ENCODE measurements at places on chromosomes 16 and 17.

DNA sequence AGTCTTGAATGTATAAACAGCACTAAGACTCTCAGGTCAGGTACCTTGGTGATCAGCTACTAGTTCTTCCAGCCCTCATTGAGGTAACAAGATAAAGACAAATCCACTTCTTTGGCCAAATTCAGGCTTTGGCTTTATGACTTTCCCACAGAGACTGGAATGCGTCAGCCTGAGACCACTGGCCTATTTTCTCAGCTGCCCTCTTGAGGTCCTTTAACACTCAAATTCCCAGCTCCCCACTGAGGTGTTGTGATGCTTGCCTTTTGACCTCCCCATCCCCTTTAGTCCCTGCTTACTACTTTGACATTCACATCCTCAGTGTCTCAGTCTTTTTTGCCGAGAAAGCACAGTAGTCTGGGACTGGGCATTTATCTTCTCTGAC is 10.6 kb downstream of the TNFAIP1 start:
- DNase-seq, result no peak

GRCh38 chr17:33284022-33284421 is 9.1 kb downstream of the ASIC2 start:
- DNase-seq, result no peak

DNA sequence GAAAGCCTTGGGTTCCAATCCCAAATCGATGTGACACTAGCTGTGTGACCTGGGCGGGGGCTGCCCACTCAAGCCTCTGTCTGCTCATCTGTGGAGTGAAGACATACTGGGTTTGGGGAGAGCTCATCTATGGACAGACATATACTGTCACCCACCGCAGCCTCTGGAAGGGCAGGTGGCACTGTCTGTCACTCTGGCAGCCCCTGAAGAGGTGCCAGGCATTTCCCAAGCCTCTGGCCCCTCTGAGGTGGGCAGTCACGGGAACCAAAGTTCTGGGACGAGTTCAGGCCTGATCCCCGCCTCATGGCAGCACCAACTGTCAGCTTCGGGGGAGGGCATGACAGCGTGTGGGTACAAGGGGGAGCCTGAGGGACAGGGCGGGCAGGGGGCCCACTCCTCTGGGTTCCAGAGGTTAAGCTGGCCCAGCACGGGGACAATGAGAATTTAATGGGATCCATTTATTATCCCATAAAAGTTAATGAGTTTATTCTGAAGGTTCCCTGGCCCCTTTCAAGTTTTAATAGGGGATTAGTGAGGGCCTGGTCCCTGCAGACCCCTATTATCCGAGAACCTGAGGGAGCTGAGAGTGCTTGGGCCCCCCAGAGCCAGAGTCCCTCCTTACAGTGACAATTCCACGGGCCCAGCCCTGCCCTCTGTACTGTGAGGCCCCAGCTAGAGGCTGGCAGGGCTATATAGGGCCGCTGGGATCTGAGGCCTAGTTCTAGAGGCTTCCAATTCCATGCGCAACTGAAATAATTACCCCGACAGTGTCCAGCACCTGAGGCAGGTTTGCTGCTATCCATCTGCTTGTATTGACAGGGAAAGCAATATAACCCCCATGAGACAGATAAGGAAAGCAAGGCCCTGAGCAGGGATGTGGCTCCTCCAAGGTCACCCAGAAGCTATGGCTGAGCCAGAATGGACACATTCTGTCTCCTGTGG is 18.8 kb downstream of the SEZ6 start:
- DNase-seq, result no peak

DNA sequence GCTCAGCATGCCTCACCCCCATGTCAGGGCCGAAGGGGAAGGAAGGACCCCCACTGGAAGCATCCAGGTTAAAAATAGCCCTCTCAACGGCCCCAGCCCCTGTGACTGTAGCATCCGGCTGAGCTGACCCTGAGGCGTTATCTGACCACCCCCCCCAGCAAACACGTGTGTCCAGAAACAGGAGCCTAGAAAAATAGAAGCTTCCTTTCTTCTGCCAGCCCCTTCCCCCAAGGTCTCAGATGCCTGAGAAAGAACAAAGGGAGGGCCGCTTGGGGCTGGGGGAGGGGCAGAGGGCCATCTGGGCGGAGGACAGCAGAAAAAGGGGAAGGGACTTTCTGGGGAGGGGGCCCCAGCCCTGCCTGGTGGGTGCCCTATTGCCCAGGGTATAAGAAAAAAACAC is 55.8 kb downstream of the ACTG1 start:
- no peak for DNase-seq

DNA sequence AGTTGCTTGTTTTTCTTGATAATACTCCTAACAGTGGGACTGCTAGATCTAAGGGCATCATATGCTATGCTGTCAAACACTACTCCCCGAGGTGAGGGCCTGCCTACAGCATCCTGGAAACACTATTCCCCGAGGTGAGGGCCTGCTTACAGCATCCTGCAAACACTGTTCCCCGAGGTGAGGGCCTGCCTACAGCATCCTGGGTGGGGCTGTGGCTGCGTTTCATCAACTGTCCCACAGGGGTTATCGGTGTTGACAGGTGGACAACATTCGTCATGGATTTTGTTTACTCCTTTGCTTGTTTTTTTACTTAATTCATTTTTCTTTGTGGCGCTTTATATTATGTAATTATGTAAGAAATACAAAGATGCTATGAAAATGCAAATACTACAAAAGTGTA is 22.5 kb downstream of the NPRL3 start:
- no peak for DNase-seq

GRCh38 chr16:88831838-88832237 is 20.1 kb upstream of the APRT start:
- DNase-seq, result no peak

GRCh38 chr16:11619327-11619851 is 32.7 kb upstream of the LITAF start:
- DNase-seq, result peak; percentile 72

DNA sequence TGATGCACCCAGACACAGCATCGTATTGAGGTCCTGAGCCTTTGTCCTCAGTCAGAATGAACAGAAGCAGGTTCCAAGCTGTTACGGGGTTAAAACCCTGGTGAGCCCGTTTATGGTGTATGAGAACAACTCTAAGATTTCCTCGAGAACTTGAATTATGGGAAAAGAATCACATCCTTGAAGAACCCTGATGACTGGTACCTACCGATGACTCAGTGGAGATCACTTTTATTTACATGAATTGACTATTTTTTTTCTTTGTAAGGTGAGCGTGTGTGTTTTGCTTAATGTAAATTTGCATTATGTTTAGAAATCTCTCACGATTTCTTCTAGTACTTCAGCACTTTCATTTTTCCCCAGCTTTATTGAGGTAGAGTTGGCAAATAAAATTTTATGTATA is 3.3 kb upstream of the KRTAP4-4 start:
- DNase-seq, result no peak

- no peak for DNase-seq
Measured at GRCh38 chr17:59167571-59168001, 12.0 kb downstream of the PRR11 start.

DNA sequence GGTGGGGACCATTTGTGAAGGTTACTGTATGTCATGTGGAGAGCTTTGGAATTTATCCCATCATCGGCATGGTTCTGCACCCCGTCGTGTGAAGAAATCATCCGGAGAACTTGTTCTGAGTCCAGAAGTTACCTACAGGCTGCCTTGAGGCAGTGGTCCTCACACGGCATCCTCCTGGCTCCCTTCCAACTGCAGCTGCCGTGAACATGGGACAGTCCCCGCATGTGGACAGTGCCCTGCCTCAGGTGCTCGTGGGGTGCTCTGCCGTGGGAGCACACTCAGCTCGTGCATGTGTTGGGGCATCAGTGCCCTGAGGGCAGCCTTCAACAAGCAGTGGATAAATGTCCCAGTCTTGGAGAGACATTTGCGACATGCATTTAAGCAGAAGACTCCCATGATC is 188.7 kb downstream of the KATNIP start:
- no peak for DNase-seq

DNA sequence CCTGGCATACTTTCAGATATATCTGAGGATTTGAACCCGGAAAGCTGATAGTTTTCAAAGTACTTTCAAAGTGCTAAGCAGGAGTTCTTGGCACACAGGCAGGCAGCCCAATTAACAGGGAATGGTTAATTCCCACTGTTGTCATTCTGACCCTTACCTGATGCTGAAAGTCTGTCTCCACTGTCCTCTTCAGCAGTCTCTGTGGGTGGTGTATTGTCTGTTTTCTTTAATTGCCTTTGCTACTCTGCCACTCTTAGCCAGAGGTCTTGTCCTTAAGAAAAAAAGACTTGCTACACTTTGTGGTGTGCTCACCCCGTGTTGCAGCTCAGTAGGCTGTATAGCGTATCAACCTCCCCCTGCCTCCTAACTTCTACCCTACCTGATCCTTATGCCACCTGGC is 63.2 kb upstream of the SLC12A3 start:
- no peak for DNase-seq

GRCh38 chr17:80665792-80666191 is 121.2 kb downstream of the RPTOR start:
- DNase-seq, result no peak

DNA sequence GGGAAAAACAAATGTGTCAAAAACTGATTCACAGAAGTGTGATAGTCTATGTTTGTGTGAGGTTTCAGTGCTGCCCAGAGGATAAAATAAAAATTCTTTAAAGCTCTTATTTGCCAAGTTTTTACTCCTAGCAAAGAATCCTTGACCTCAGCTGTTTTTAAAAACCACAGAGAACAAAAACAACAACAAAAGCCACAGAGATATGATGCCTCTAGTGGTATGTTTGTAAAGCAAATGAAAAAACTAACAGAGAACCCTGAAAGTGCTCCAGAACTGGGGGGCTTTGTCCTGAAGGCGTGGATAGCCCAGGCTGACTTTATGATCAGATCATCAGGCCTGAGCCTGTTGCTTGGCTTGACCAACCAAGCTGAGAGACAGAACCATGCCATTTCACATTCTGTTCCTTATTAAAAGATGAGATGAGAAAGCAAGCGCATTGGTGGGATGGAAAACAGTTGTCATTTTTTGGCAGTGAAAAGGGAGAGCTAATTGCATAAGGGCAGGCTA is 411.0 kb downstream of the CPPED1 start:
- no peak for DNase-seq

DNA sequence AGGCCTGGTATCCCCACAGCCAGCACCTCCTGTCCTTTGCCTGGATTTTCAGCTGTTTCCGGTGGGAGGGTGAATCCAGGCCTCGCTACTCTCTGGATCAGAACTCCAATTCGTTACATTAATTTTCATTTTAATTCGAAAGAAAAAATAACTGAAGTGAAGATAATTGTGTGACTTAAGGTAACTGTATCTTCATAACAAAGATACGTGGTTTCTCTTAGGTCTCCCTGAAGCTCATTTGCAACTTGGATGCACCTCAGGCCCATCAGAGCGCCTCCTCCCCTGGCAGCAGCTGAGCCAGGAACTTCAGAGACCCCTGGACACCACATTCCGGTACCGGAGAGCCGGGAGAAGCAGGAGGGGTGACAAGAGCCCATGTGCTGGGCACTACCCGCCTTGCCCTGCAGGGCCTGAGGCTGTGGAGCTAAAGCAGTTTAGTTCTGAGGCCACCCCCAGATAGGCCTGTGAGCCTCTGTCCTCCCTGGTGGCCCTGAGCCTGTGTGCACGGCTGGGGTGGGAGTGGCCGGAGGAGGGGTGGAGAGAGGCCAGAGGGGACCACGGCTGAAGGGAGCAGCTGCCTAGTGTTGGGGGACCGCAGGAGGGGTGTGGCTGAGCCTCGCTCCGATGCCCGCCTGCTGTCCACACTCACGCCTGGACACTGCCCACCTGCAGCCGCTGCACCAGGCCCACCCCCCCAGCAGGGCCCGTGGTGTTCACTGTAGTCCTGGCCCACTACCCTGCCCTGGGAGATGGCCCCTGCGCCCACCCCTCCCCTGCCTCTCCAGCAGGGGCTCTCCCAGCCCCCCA is 11.4 kb upstream of the DUS1L start:
- DNase-seq, result no peak

GRCh38 chr16:30888856-30889499 is 4.9 kb downstream of the BCL7C start:
- DNase-seq, result no peak

- DNase-seq, result no peak
Measured at GRCh38 chr17:47738178-47738577, 5.1 kb downstream of the TBX21 start.

DNA sequence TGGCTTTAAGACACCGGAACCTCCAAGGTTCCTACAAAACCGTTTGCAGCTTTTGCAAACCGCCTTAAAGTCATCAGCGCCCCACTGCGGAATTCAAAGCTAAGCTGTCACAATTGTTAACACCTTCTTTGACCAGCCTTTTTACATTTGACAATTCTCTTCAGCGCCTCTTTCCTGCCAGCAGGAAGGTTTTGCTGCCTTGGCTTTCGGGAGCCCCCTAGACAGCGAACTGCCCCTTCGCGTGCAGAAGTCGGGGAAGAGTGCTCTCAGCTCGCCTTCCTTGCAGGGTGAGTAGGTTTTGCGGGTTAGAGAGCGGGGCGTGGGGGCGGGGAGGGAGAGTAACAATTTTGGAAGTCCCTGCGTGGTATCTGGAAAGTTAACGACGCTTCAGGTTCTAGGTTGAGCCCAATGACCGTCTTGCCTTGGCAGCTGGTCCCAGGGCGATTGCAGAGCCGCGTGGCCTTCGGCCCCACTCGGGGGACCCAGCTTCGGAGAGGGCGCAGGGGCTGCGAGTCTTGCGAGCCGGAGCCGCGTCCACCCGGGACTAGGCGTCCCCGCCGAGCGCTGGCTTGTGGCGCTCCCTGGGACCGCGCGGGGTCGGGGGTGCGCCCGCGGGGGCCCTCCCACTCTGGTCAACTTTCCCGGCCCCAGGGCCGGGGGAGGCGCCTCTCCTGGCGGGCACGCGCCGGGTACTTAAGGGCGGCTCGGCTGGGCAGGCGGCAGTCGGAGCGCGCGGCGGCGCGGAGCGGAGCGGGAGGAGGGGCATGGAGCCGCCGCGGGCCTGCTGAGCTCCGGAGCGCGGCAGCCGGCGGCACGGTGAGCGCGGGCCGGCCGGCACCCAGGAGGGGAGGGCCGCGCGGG is at the start of gene HAS3:
HAS3 (plus strand) TSS at position 153 of the 861 bp plus-strand sequence. CDS start 3,743 bp downstream, outside the sequence.
- DNase-seq, result peak; percentile 57

GRCh38 chr17:29927546-29927945 is 2.5 kb downstream of the SSH2 start:
- no peak for DNase-seq

All from activated naive CD4-positive, alpha-beta T cell treated with anti-CD3 and anti-CD28 coated beads, Interleukin-2, amount 10 ng/mL, durations not matched to agents 7 days and 5 days (primary cell).